ENCODE measurements at places on chromosomes 4 and X.
A peak's percentile ranks its signal among the peaks of the same experiment; 100 is the strongest.

DNA sequence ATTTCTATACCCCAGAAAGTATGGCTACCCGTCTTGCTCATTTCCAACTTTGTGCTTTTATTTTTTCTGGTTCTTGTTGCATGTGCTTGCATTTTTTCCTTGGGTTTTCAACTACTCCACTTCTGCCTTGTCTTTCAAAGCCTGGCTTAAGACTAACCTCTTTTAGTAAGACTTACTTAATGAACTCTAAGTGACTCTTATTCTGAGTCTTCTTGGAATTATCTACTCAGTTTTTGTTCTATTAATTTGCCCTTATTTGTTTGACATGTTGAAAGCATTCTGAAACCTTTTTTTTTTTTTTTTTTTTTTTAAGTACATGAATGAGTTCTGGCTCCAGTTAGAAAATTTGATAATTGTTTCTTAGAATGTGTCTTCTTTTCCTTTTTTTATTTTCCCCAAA, 74.8 kb downstream of the SLIT2 start:
- DNase-seq = no peak

DNA sequence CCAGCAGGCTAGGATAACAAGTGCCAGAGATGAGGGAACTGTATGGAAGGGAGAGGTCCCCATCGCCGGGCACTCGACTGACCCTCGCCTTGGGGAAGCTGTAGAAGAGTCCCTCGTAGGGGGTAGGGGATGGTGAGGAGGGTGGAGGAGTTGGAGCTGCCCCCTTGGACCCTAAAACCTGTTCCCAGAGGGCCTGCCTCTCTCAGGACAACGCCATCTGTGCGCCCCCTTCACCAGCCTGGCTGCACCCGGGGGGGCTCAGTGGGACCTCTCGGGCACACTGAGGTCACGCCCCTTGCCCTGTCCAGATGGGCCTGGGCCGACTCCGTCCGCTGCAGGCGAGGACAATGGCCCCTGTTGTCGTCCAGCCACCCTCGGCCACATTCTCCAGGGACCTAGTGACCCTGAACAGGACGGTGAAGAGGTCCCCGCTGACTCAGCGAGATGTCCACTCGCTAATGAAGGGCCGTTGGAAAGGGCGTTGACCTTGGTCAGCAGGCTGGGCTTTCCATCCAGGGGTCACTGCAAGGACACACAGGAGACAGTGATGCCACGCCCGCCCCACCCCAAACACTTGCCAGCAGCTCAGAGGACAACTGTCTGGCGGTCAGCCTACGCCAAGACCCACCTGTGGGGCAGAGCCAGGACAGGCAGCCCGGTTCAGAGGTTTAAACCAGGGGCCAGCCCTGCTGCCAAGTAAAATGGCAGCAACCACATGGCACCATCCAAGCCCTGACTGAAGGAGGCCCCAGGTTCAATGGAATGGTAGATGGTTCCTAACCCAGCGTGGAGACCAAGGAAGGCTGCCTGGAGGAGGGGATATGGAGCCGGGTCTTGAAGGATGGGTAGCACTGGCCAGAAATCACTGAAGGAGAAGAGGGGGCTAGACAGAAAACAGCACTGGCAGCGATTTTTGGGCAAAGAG, 51.2 kb downstream of the HMX1 start:
- no peak for DNase-seq

DNA sequence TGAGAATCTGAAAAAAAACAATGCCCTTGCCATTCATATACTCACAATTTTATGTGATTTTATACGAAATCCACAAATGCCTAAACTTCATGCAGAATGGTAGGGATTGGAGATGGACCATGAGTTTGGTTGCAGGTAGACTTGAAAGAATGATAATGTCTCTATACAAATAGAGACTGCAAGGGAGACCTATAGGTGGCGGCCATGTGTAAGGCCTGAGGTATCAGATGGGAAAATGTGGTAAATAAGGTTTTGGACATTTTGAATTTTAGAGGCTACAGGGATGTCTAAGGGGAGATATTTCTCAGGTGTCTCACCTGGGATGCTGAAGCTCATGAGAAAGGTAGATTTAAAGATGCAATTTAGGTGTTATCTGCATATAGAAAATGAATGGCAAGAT, 78.0 kb downstream of the GABRB1 start:
- DNase-seq = no peak

DNA sequence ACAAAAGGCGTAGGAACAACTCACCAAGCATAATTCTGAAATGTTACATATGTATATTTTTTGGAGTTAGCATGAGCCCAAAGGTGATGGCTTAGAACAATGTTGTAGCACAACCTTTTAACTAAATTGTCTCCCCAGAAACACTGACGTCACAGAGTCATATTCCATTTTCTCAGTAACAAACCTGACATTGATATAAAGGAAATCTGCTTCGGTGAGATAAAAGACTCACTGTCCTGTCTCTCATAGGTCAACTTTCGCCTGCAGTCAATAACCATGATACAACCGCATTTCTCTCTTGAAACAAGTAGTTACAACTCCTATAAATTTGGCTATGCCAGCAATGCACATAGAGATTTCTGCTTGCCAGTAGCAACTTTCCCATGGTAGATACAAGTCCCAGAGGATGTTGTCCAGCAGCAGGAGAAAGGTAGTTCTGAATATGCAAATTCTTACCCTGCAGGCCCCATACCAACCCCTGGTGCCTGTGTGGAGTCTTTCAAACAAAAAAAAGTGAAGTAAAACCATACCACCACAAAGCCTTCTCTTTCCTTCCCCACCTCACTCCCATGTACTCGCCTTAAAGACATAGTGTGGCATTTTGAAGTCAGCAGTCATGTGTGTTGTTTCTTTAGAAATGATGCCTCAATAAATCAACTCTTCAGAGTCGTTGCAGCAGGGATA, 47.9 kb downstream of the MTM1 start:
- DNase-seq = no peak

DNA sequence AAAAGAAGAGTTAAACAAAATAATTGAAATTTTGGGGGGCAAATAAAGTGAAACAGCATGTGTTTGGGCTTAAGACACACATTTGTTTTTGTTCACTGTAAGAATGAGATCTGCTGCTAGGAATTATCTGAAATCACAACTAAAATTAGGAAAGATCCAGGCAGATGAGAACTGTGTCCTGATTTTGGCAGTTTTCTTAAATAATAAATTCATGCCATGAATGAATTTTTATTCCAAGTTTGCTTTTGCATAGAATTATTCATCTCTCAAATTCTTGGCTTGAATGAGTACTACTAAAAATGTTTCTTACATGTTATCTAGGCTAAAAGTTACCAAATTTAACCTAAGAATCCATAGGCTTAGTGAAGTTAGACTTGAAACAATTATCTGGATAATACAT, 321.7 kb downstream of the ANK2 start:
- DNase-seq = no peak

DNA sequence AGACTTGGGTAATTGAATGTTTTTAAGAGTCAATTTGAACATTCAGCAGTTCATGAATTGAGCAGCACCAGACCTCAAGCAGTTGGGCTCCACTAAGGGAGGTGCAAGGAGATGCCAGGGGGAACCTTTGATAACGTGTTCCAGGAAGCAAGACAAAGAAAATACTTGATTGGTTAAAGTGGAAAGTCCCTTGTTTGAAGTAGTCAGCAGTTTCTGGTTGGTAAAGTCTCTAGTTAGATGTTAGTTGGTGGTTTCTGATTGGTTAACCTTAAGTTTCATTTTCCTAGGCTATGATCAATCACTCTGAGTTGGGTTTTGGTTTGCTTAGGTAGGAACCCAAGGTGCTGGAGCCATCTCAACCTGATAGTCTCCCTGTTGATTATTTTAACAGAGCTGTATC, 4.0 kb downstream of the HERC6 start:
- no peak for DNase-seq

DNA sequence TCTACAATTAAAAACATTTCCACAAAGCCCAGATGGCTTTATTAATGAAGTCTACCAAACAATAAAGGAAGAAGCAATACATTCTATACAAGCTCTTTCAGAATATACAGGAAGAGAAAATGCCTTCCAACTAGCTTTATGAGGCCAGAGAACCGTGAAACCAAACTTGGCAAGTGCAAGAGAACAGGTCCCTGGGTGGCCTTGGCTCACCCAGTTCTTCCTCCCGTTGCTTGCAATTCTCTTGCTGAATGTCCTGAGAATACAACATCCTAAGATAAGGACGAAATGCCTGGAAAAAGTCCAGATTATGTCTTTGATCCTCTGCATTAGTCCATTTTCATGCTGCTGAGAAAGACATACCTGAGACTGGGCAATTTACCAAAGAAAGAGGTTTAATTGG, 204.9 kb downstream of the MAD2L1 start:
- DNase-seq = no peak

DNA sequence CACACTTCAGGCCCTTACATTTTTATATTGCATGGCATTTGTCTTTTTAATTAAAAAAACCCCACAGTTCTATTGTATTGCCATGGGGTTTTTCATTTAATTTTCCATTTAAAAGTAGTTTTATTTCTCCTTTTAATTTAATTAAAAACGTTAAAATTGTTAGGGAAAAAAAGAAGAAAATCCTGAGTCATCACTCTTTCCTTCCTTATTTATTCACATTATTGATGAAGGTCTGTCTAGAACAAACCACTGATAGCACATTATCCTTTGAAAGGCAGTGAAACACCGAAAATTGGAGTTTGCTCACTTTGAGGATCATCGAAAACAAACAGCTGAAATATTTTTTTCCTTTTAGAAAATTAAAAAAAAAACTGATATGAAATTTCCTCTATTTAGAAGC, 759.7 kb upstream of the MAGEB2 start:
- DNase-seq = no peak

GRCh38 chr4:154982187-154983047, 201.3 kb downstream of the RBM46 start:
- peak; percentile 33 for DNase-seq

DNA sequence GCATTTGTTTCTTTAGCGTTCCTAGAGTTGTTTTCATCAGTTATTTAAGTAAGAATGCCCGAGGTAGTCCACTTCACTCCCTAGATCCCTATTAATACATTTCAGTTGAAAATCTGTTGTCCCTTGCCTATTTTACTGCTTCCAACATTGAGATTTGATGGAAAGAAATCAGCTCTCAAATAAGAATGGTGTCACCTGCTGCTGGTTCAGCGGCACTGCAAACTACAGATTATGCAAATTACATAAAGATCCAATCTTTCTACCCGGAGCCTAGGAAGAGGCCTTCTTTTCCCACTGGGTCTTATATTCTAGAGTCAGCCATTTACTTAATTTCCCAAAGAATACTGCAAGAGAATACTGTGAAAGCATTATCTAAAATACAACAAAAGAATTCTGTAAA, 597.6 kb upstream of the MAGEB2 start:
- no peak for DNase-seq

- DNase-seq = no peak
These were observed 161.7 kb upstream of the CXCL13 start for GRCh38 chr4:77443941-77444340.

DNA sequence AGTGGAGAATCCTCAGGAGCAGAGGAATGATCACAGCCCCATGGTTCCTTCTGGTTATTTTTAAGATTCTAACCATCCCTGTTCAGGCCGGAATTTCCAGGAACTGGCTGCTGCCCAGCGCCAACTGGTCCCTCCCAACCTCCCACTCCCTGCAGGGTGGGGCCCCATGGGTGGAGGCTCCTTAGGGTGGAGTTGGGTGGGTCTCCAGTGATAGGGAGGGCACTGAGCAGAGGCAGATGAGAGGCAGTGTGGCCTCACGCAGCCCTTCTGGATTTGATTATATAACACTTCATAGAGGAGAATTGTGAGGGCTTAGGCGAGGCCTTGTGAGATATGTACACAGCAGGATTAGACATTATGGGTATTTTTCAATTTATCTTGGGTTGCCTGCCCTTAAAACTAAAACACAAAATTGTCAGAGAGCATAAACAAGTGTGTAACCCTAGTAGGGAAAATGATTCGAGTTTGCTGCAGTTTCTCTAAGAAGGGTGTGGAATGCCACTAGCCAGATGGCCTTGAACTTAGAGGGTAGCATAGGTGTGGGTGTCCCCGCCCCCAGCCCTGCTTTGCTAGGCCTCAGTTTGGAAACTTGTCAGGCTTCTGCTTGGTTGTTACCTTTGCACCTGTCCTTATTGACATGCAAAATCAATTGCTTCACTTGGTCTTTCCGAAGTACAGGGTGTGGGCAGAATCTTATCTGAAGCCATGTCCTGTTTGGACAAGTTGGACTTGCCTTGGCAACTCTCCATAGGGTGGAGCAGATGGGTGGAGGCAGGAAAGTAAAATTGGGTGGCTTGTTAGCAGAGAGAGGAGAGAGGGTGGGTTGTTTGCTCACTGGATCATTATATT, 9.4 kb downstream of the KLF3 start:
- DNase-seq = peak; percentile 41

- no peak for DNase-seq
These were observed 50.8 kb downstream of the GRIA2 start for GRCh38 chr4:157271166-157271869.

GRCh38 chr4:150828159-150828558, 186.9 kb downstream of the LRBA start:
- no peak for DNase-seq
